Activated CD8-positive, alpha-beta memory T cell treated with anti-CD3 and anti-CD28 coated beads for 4 hours (primary cell): ENCODE measurements at places on chromosomes 3 and 15.

- peak; percentile 34 for DNase-seq
Measured at GRCh38 chr15:63093486-63094205, 28.0 kb upstream of the LACTB start.

GRCh38 chr3:9074079-9074478 is 110.8 kb upstream of the RAD18 start:
- no peak for DNase-seq

- no peak for DNase-seq
Measured at GRCh38 chr15:65603559-65603958, 7.4 kb downstream of the INTS14 start.

- no peak for DNase-seq
Measured at GRCh38 chr15:35665896-35666536, 120.1 kb upstream of the DPH6 start.

DNA sequence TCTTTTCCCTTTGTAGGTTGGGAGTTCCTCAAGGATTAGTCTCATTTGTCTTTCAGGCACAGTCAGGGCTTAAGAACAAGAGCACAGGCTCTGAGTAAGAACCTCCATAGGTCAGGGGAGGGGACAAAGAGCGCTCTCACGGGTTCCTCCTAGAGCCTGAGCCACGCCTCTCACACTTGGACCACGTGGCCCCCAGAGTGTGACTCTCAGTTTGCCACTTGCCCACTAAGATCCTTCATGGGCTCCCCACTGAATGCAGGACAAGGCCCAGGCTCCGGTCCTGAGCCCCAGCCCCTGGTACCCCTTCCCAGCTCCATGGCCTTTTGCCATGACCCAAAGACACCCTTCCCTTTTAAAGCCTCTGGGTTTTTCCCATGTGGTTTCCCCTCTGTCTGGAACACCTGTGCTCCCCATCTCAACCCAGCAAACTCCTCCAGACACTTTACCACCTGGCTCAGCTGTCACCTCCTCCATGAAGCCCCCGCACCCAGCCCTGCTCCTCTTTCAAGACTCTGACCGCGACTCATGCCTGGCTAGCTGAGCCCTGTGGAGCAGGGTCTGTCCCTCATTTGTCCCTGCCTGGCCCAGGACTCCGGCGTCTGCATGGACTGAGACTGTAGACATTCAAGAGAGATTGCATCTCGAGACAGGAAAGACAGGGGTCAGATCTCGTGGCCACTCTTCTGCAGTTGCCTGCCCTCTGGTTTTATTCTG is 32.7 kb downstream of the IQSEC1 start:
- peak; percentile 36 for DNase-seq

- DNase-seq, result no peak
Measured at GRCh38 chr3:111690242-111690641, 95.1 kb upstream of the ZBED2 start.

GRCh38 chr15:87724330-87724729 is 532.2 kb downstream of the NTRK3 start:
- DNase-seq, result no peak

DNA sequence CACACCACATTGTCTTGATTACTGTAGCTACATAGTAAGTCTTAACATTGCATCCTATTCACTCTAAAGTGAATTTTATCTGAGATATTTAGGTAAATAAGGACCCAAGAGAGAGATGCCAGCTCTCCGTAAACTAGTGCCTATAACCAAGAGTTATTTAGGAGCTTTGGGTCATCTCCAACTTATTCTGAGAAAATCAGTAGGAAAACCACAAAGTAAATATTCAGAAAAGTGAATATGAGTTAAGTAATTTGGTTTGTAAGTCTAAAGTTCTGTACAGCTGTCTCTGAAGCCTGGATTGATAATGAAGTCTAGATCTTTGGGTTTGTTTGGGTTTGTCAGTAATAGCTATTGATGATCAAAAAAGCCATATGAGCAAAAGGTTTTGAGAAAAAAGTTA is 120.0 kb downstream of the FNDC3B start:
- DNase-seq, result no peak

DNA sequence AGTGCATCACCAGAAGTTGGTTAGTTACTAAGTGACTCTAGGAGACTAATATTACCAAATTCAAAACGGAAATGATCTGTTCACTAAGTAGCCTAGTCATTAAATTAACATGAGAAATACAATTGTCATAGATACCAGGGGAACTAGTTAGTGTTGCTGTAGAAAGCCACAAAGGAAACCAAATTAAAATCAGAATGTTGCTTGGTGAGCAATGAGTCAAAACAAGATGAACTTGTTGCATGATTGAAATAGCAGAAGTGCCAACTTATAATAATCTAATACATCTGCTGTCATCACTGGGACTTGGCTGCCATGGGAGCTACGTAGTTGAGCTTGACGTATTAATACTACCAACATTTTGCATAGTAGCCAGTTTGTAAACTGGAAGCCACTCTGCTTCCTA is 458.1 kb downstream of the DIPK2A start:
- DNase-seq, result no peak

DNA sequence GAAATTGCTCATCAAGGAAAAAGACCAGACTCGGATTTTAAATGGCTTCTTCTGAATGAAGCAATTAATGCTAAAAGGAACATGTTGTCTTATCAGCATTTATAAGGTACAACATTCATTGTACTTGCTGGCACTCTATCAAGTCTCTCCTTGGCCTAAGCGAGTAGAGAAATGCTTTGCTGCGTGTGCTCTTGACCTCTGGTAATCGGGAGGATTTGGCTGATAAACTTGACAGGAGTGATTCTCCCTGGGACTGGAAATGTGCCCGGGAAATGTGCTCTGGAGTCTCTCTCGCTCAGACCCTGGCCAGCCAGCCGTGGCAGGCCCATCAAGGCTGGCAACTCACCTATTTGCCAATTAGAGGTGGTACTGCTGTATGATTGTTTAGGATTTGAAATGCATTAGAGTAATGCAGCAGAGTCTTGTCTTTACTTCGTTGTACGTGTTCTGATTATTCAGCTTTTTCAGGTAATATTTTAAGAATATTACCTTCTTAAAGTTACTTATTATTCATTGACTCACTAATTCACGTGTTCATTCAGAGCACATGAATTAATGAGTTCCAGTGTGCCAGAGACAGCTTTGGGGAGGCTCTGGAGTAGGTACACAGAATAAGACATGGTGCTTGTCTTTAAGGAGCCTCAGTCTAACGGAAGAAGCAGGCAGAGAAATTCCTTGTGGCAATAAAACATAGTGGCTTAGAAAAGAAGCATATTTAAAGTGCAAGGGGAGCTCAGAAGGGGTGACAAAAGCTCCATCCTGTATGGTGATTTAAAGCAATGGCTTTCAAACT is 48.0 kb upstream of the TPRG1 start:
- no peak for DNase-seq

DNA sequence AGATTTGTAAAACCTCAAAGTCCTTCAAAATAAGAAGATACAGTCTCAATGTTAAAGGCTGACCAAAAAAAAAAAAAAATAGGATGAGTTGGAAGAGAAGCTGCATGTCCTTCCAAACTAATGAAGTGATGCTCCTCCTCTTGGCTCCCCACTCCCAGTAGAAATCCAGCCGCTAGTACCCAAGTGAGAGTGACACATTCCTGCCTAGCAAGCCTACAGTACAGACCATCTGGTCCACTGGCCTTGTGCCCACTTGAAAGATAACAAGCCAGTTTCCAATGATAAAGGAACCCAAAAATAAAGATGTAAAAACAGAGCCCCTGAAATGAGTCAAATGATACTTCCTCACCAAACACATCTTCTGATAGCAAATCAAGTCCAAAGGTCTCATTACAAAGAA is 258.7 kb upstream of the NSMCE3 start:
- no peak for DNase-seq

DNA sequence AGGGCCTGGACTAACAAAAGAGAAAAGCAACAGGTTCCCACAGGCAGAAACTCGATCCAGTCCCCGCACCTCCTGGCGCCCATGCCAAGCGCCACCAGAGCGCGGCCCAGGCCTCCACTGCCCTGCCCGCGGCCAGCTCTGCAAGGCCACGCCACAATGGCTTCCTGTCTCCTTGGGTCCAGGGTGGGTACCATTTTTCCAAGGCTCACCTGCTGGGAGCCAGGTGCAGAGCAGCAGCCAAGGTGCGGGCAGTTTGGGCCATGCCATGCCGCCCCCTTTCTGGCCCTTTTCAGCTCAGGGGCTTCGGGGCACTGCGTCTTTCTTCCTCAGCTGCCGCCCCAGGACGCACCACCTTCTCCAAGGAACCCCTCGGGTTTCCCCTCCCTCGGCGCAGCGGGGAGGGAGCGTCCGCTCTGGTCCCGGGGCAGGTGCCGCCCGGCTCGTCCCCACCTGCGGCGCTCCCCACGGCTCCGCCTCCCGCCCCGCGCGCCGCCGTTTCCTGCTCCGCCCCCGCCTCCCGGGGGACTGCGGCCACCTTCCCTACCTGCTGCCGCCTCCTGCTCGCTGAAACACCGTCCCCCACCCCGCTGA is at the start of gene ILDR1:
TSS of gene ILDR1 (minus strand) at position 437 of the 591 bp plus-strand sequence. CDS start at position 267, 170 bp downstream.
- no peak for DNase-seq

DNA sequence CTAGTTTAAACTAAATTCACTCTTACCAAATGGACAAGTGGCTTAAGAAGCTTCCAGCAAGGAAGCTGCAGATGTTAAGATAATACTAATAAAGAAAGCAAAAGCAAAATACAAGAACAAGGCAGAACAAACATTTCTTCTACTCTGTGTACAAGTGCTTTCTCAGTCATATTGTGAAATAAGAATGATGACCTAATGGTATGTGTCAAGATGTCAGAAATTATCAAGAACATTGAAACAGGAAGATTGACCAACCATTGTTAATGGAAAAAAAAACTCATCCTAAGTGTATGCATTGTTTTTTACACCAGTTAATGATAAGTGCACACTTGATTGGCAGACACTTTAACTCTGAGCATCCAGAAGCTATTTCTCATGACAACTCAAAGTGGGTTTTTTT is 65.4 kb upstream of the P2RY1 start:
- no peak for DNase-seq

GRCh38 chr3:23781051-23781450 is 24.7 kb upstream of the UBE2E1 start:
- no peak for DNase-seq

- DNase-seq, result no peak
Measured at GRCh38 chr3:37816271-37816670, 45.4 kb upstream of the CTDSPL start.

- no peak for DNase-seq
Measured at GRCh38 chr15:92092289-92093105, 239.0 kb downstream of the SLCO3A1 start.

DNA sequence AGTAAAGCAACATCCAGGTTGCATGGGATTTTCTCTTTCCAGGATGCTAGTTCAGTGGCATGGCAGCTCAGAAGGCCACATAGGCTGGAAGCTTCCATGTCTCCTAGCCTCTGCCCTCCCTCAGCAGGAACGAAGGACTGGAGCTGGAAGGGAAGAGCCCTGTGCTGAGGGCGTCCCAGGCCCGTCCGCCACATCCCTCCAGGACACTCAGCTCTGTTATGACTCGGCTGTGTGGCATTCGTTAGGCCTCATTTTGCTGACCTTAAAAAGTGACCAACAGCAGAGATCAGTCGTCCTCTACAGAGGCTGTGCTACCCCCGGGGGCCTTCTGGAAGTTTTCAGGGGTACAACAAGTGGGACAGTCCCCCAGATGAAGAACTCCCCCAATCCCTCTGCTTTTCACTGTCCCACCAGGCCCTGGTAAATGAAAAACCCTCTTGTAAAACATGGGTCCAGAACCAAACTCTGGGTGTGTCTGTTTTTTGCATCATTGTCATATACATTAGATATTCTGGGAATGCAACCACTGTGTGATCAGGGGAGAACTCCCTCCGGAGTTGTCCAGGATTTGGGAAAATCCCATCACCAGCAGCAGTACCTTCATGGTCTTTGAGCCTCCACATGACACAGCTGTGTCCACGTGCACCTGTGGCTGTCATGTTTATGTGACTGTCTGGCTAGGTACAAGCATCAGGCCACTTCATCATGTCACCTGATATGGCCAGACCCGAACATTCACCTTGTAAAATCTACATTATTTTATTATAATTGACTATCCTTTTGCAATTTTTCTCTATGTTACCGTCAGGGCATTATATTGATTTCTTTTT is 149.9 kb downstream of the OR4M2 start:
- no peak for DNase-seq

- DNase-seq, result no peak
Measured at GRCh38 chr3:67305160-67305559, 307.1 kb downstream of the KBTBD8 start.
